Glomerular endothelial cell (primary cell): ENCODE measurements at places on chromosomes 11 and 22. TPM values are rescaled to one million over a fixed set of nuclear protein-coding genes. Genes with fewer than 3 reads are reported as not detected.

GRCh38 chr22:27385261-27385998 lies 416.1 kb downstream of the MN1 start:
- no peak for DNase-seq

Gene GPHA2
- not detected in 2 replicates for total RNA-seq

GRCh38 chr22:47053726-47054141 lies 291.3 kb downstream of the TBC1D22A start:
- DNase-seq = no peak

DNA sequence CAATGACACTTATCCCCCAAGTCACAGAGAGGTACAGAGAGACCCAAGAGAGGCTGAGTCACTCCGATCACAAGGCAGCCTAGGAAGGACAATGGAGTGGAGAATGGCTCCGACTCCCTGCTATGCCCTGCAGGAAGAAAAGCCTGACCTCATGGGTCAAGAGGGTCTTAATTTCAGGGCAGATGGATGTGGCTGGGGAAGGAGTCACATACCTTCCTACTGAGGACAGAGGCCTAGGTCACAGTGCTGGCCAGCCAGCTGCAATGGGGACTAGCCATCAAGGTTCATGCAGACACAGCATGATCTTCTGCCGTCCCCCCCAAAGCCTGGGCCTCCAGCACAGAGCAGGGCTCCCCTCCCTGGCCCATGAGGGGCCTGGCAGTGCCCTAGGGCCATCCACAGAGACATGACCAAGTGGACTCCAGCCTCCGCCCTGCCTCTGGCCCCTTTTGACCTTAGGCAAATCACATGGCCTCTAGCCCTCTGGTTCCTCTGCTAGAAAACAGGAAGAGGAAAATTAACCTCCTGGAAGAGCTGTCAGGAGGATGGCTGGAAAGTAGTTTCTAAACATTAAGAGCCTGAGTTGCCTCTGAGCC lies 1.8 kb downstream of the ARRB1 start:
- DNase-seq = no peak

Gene IRF7
- 22.8 and 66.5 TPM in 2 replicates for total RNA-seq

DNA sequence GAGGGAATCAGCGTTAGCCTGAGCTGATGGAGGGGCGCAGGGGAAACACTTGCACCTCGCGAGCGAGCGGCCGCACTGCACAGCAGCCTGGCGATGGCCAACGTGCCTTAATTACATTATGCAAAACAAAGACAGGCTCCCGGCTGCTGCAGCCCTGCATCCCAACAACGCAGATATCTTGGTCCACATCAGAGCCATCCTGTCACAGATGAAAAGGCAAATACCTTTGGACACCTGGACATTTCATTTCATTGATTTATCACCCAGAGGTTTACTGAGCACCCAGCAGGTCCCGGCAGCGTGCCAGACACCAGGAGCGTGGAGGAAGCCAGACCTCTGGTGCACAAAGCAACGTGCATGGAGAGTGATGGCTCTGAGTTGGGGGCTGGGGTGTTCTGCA lies 843.0 kb downstream of the TBC1D22A start:
- no peak for DNase-seq

DNA sequence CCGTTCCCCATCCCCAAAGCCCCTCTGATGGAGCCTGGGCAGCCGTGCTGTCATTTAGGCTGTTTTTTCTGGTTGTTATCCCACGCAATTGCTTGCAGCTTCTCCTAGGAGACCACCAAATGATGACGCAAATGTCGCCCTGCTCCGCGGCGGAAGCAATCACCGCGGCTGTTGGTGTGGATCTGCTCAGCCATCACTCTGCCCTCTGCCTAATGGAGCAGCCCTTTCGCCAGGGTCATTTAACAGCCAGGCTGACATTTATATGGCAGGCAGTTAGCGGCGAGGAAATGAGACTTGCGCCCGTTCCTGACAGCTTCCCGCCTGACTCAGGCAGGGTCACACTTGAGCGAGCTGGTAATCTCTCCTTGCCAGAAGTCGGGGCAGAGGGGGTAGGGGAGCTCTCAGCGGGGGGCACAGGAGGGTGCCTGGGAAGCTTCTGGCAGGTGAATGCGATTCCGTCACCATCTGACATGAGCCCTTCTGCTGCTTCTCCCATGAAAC lies 97.9 kb upstream of the RTL6 start:
- no peak for DNase-seq

GRCh38 chr11:46427364-46427763 lies 35.8 kb upstream of the CHRM4 start:
- DNase-seq = no peak

GRCh38 chr22:38218661-38219622 lies 17.1 kb downstream of the MAFF start:
- DNase-seq = no peak

GRCh38 chr22:38315823-38316363 lies 1.3 kb downstream of the CSNK1E start:
- DNase-seq = no peak

- no peak for DNase-seq
Observed at GRCh38 chr11:10762185-10762584, 11.1 kb downstream of the CTR9 start.

Gene NUDT22
- total RNA-seq = 50.7 and 53.5 TPM in 2 replicates

Gene TLCD5
- total RNA-seq = 6.2 and 7.2 TPM in 2 replicates

DNA sequence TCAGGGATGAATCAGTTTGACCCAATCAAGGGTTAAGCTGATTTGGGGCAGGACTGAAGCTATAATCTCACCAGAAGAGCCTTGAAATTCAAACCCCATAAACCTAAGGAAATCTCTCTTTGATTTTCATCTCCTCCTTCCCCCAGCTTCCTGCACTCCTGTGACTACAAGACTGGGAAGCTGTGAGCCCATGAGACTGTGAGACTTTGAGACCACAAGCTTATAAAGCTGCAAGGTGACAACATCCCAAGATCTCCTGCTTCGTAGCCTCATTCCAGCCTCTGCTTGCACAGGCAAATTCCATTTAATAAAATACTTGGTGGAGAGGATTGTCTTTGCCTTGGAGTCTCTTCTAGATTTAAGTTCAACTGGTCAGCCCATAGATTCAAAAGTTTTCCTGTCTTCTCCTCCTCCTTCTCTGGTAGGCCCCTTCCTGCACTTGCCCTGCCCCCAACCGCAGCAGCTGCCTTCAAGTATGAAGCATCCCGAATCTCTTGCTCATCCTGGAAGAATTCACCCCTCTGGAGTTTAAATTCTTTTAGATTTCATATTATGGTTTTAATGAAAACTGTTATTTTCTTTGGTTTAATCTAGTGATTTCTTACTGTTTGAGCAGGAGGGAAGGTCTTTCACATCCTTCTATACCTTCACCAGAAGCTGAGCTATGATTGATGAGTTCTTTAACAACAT lies 42.1 kb downstream of the PAMR1 start:
- no peak for DNase-seq

GRCh38 chr11:77002776-77003175 lies 31.4 kb upstream of the B3GNT6 start:
- DNase-seq = no peak

DNA sequence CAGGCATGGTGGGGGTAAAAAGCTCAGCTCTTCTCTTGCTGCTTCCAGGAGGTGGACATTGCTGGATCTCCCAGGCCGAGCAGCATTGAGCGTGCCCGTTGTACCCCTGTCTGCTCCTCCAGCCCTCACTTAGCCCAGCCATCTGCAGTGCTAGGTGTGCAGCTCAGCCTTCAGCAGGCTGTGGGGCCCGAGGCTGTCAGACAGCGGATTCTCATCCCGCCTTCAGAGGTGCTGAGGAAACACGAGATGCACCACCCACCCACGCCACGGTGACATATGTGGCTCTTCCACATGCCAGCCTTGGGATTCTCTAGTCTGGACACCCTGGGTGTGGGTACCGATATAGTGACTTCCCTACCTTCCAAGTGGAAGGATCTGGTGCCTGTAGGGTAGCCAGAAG lies 48.9 kb upstream of the NECTIN1 start:
- no peak for DNase-seq

Gene CYP2D6
- 0.76 TPM in 1 of 2 replicates, not detected in the other for total RNA-seq

Gene RAB39A
- not detected in 2 replicates for total RNA-seq

Gene IL10RA
- total RNA-seq = 0.12 and 0.78 TPM in 2 replicates

DNA sequence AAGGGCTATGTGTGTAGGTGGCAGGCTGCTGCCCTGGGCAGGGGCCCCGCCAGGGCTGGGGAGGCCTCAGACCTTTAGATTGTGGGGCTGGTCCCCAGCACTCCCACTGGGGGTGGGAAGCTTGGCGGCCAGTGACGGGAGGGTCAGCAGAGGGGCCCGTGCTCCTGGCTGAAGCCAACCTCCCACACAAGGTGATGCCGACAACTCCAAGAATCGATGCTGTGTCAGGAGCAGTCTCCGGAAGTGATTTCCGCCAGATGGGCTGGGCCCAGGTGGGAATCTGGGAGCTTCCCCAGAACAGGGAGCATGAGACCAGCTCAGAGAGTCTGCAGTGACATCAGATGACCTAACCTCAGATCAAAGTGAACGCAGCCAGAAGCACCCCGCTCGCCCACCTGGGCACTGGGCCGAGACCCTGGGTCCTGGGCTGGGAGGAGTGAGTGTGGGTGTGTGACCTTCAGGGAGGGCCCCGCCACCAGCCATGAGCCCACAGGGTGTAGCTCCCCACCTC lies 7.7 kb downstream of the TRPM5 start:
- DNase-seq = no peak

- no peak for DNase-seq
Observed at GRCh38 chr11:21174781-21175180, 505.4 kb downstream of the NELL1 start.

DNA sequence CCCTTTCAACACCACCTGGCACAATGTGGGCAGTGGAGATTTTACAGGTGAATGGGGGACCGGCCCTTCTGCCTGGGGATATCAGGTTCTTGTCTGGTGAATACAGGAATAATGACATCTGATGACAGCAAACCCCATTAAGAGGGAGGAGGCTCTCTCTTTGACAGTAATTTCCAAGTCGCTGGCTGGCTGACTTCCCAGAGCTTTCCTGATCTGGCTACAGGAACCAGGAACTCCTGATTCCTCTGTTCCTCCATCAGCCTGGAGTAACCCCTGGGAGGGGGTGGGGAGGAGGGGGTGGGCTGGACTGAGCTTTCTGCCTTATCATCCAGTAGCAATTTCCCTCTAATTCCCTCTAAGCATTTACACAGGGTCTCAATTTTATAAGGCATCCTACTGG lies 3.7 kb upstream of the MIEF1 start:
- DNase-seq = no peak

Gene TYR
- total RNA-seq = not detected in 2 replicates

- no peak for DNase-seq
Observed at GRCh38 chr11:123161376-123162030, 33.5 kb downstream of the CLMP start.

DNA sequence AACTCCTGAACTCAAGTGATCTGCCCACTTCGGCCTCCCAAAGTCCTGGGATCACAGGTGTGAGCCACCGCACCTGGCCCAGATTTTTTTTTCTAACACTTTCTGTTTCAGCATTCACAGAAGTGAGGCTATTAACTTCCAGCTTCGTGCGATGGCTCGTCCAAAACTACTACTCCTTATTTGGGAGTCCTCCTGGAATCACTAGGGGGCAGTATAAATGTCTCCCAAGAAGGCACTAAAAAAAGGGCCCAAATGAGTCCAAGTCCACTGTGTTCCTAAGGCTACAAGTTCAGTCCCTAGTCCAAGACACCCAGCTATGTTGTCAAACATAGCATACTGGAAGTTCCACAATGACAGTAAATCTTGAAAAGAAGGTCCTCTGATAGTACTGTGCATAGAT lies 63.2 kb upstream of the BIRC3 start:
- DNase-seq = no peak

Gene ACRV1
- total RNA-seq = not detected in 2 replicates

DNA sequence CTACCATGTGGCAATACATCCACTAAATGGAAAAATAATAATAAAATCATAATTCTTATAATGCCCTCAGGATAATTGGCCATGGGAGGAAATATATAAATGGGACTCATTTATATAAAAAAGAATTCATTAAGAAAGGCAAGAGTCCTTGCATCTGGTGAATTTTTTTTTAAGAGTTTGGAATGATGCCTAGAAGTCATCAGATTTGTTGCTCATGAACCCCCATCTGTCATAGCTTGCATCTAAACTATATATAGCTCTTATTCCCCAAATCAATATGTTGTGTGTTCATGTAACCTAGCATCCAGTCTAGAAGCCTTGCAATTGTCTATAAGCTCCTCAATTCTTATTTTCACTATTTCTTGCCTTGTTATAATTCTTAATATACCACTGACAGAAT lies 75.9 kb downstream of the CADM1 start:
- no peak for DNase-seq

Gene SMIM35
- 0.12 TPM in 1 of 2 replicates, not detected in the other for total RNA-seq

DNA sequence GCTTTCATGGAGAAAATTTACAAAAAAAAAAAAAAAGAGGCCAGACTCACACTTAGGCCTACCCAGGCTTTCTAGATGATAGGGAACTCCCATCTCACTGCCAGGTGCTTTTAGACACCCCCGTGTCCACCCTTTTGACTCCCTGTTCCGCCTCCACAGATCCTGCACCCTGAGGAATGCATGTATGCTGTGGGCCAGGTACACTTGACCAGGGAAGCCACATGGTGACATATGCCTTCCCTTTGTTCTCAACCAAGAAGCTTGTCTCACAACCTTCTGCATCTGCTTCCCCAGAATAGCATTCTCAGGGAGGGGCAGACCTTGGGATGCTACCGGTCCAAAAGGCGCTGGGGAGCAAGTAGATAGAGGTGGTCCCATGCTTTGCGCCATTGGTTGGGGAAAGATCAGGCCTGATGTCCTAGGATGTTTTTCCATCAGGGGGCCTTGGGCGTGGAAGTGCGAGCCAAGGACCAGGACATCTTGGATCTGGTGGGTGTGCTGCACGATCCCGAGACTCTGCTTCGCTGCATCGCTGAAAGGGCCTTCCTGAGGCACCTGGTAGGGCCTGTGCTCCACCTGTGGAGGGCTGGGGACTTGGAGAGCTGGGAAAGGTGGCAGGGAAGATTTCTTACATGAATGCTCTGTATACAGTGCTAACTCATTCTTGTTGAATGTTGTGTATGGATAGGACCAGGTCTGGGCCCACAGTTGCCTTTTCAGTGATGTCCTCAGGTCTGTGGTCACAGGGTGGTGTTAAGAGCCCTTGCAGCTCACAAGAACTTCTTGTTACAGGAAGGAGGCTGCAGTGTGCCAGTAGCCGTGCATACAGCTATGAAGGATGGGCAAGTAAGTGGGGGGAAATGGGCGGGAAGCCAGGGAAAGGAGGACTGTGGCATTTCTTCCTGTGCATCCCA lies 7.5 kb downstream of the HMBS start:
- no peak for DNase-seq

Gene ARHGAP1
- total RNA-seq = 40.0 and 52.1 TPM in 2 replicates

DNA sequence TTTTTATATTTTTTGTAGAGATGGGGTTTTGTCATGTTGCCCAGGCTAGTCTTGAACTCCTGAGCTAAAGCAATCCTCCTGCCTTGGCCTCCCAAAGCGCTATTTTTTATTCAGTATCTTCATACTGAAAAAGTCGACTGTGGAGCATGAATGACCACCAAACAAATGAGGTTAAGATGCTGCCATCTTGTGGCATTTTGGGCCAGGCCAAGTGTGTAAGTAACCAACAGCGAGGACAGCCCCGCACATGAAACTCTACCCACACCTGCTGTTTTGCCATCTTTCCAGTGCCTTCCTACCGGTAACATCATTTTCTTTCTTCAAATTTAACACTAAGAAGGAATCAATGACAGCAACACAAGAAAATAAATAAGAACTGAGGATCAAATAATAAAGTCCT lies 32.2 kb upstream of the AQP11 start:
- DNase-seq = no peak
